Activated CD4-positive, alpha-beta T cell treated with anti-CD3 and anti-CD28 coated beads, Interleukin-10, Interleukin-2, amounts not matched to agents 100 ng/mL and 50 ng/mL, durations not matched to agents 16 hours and 8 hours (primary cell): ENCODE measurements at places on chromosomes 4 and X.
A peak's percentile ranks its signal among the peaks of the same experiment; 100 is the strongest.

DNA sequence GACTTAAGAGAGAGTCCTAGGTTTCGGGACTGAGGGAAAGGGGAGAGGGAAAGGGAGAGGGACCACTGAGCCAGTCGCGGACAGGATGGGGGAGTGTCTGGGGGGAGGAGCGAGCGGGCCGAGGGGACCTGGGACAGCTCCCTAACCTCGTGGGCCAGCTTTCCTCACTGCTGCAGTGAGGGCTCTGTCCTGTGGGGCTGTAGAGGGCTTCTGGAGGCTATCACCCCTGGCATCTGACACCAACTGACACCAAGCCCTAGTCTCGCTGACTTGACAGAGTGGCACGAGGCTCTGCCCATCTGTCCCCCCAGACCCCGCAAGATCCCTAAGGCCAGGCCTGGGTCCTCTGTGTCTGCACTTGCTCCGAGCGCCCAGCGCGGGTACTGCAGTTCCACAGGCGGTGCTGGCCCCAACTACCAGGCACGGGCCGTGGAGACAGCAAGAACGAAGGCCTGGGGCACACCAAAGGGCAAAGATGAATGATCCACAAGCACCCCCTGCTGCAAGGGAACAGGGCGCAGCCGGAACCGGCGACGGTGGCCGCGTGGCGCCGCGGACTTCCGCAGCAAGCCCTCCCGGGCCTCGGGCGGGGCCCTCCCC lies 465 bp downstream of the HAUS7 start:
- DNase-seq, result peak; percentile 29

DNA sequence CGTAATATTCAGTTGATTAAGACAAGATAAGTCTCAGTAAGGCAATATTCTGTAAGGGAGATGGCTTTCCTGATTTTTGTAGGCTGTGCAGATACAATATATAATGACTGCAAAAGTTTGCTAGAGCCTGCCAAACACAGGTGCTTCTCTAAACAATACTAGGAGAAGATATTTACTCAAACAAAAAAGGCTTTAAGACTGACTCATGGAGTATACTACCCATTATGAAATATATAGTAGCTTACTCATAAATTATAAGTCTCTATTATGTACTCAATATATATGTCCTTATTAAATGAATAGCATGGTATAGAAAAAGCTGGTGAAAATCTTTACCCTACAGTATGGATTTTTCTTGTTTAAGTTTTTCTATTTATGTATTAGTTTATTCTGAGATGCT lies 93.2 kb upstream of the IL15 start:
- no peak for DNase-seq

- DNase-seq, result no peak
Measured at GRCh38 chr4:12446657-12447185, 1018.0 kb upstream of the HS3ST1 start.

DNA sequence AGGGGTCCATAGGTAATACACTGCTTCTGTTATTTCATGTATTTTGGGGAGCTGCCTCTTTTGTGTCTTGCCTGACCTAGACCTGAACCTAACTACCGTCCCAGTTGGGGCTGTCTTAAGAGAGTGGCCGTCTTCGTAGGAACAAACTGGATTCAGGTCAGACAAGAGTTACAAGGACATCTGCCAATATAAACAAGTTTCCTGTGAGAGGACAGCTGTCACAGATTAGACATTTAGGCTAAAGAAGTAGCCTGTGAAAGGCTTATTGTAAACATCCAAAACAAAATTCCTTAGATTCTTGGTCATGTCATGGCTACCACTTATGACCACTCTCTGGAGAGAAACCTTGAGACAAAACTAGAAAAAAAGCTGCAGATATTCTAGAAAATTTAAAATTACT lies 797.6 kb upstream of the AADAT start:
- DNase-seq, result no peak

DNA sequence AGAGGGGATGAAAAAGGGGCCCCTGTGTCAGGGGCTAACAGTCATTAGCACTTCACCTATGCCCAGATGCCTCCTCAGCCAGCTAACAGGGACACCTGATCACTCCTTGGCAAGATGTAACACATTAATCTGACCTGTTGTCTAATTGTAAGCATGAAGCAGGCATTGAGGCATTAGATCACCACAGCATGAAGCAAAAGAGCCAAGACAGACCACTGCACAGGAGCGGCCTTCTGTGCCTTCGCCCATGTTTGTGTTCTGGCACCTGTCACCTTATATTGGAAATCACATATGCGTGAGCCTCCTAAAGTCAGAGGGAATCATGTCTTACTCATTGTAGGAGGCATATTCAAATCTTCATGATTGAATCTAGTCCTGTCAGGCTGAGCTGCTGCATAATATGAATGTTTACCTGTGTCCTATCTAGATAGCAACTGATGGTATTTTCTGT lies 48.4 kb downstream of the PTTG2 start:
- DNase-seq, result no peak

GRCh38 chr4:121030711-121031110 lies 41.6 kb downstream of the NDNF start:
- DNase-seq, result no peak

GRCh38 chr4:184011826-184012380 lies 106.8 kb downstream of the STOX2 start:
- DNase-seq, result no peak

GRCh38 chr4:113541933-113542332 lies 219.6 kb downstream of the CAMK2D start:
- no peak for DNase-seq

DNA sequence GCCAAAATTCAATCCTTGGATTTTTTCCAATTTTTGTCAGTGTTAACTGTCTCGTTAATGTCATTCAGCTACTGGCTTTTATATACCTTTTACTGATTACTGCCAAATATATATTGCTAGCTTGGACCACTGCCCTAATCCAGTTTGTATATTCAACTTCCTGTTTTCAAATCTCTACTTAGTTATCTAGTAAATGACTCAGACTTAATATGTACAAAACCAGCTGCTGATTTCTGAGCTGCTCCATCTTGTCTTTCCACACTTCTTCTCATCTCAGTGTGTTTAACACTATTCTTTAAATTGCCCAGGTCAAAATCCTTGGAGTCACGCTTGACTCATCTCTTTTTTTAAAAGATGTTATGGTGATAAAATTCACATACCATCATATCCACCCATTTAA lies 1196.7 kb downstream of the RAPGEF2 start:
- no peak for DNase-seq

DNA sequence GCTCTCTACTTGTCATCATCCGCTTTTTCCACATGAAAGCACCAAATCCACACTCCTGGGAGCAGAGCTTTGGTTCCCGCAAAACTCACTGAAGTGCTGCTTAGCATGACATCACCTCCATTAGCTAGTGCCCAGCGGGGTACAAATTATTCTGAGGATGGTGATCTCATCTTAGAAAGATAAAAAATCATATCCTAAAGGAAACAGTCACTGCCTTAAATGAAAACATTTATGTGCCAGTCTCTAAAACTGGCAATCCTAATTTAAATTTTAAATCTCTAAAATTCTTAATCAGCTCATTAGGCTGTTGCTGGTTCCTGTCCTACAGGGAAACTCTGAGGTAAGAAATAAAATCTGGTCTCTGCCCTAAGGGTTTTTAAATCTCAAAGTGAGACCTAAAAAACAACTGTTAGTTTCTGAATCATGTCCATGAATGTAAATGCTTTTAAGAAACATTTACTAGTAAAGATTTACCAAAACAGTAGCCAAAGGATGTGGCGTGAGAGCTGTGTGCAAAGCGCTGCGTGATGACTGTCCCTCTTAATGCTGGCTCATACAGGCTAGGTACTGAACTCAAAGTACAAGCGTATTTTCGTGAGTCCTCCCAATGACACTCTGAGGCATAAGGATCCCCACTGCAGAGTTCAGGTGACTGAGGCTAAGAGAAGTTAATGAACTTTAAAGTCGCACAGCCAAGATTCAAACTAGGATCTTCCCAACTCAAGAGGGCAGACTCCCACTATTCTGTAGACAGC lies 4.5 kb downstream of the CASP3 start:
- peak; percentile 59 for DNase-seq

- no peak for DNase-seq
Measured at GRCh38 chrX:13189380-13189779, 130.5 kb downstream of the ATXN3L start.

DNA sequence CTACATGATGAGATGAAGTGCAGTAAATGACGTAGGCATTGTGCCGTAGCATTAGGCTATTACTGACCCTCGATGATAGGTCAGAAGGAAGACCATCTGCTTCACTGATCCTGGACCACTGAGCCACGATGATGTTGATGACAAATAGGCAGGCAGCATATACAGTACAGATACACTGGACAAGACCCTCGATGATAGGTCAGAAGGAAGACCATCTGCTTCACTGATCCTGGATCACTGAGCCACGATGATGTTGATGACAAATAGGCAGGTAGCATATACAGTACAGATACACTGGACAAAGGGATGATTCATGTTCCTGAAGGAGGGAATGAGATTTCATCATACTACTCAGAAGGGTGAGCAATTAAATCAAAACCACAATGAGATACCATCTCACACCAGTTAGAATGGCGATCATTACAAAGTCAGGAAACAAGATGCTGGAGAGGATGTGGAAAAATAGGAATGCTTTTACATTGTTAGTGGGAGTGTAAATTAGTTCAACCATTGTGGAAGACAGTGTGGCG lies 50.9 kb downstream of the BEND4 start:
- no peak for DNase-seq

DNA sequence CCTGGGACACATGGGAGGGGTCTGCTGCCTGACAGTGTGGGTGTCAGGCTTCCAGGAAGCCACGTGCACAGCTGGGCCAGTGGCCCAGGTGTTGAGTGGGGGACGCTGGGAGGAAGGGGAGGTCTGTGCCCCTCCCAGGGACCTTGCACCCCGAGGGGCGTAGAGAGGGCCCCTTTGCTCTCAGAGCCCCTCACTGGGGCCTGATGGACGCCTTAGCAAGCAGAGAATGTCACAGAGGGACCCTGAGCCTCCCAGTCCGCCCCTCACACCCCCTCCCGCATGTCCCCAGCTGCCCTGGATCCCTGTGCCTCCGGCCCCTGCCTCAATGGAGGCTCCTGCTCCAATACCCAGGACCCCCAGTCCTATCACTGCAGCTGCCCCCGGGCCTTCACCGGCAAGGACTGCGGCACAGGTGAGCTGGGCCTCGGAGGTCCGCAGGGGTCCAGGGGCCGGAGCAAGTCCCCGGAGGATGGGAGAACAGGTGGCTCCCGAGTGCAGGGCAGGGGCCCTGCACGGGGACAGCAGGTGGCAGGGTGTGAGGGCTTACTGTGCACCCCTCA lies 2.1 kb downstream of the HGFAC start:
- no peak for DNase-seq

- DNase-seq, result peak; percentile 20
Measured at GRCh38 chrX:136204571-136204970, 46.6 kb downstream of the MAP7D3 start.

- peak; percentile 93 for DNase-seq
Measured at GRCh38 chr4:122151982-122152710, at the start of gene BLTP1. TSS of gene BLTP1 (plus strand) at chr4:122152331. CDS start at chr4:122170648, 18,317 bp downstream.

DNA sequence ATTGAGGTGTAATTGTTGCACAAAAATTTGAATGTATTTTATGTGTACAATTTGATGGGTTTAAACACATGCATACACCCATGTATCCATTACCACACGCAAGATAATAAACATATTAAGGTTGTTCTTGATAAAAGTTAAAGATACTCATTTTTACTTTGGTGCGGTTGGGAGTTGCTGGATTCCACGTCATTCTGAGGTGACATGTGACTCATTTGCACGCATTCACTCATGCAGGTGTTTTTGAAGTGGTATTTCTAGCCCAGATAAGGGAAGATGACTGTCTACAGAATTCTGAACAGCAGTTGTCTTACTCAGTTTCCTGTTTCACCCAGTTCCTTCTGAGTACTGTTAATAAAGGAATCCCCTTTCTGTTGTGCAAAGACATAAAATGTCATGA lies 142.0 kb downstream of the RTL3 start:
- peak; percentile 93 for DNase-seq

GRCh38 chr4:151331276-151332042 lies 6.1 kb upstream of the SH3D19 start:
- DNase-seq, result no peak

DNA sequence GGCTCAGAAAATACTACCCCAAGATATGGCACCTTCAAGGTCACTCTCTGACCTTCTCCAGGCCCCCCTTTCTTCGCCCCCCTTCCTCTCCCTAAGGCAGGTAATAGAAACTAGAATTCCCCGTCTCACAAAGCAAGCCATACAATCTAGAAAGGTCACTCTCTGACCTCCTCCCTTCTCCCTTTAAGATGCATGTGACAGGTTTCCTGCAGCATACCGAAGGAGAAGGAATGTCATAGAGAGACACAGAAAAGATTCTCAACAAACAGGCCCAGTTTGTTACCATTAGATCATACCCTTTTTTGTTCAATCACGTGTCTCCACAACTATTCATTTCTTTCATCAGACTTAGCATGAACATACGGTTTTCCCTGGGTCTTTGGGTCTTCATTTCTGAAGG lies 51.2 kb upstream of the RBMXL3 start:
- DNase-seq, result no peak

DNA sequence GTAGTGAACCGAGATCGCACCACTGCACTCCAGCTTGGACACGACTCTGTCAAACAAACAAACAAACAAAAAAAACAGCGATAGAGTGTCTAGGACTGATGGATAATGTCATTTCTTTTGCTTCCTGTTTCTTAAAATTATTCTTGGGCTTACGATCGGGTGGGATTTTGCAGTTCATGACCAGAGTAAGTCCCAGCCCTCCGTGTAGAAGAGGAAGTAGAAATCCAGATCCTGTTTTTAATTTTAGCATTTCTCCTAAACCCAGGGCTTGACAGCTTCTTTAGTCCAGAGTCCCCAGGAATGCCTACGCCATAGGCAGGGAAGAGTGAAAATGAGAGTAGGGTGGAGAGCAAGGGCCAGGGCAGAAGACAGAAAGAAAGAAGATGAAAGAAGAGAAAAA lies 94.3 kb downstream of the HPRT1 start:
- DNase-seq, result no peak

DNA sequence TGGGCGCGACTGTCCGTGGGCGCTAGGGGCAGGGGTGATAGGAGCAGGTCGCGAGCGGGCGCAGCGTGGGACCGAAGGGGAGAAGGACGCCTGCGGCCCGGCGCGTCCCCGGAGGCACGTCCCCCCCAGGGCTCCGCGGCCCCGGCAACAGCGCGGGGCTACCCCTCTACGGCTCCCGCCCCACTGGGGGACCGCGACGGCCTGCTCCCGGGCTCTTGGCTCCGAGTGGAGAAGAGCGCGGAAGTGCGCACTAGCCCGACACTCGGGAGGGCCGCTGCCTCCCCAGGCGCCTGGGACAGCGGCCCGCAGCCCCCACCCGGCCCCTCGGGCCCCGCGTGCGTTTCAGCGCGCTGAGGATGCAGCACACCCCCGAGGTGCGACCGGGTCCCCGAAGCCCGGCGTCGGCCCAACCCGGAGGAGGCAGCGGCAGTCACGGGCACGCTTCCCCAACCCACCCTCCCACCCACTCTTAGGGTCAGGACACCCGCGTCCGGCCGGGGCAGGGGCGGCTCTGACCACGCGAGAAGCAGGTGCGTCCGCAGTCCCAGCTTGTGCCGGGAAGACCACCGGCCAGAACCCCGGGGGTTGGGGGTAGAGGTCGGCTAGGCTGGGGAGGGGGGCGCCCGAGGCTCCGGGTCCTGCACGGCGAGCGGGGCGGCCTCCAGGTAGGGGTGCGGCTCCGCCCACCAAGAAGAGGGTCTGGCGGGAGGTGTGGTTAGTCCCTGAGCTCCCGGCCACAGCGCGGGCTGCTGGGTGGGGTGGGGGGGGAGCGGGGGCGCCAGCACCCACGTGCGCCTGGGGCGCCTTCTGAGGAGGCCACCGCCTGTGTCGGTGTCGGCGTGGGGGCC lies 18.5 kb upstream of the NAT8L start:
- DNase-seq, result no peak

GRCh38 chrX:149568701-149569296 lies 18.5 kb downstream of the MAGEA9B start:
- no peak for DNase-seq

GRCh38 chr4:55475394-55476243 lies 71.1 kb downstream of the CLOCK start:
- DNase-seq, result peak; percentile 79
